BE2C (cell line): ENCODE measurements at places on chromosomes 16 and 17.

DNA sequence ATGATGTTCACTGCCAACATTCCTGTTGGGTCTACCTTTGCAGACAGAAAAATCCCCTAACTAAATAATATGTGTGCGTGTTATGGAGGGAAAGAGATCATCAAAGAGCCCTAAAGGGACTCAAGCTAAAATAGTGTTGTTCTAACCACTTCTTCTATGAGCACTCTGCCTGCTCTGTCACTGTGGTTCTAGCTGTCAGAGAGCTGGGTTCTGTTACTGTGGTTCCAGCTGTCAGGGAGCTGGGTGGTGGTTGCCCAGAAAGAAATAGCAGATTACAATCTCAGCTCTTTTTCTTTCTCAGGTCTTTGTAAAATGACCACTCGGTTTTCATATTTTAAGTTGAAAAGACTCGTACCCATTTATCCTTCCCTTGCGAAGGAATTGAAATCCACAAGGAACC lies 176.3 kb downstream of the HS3ST3A1 start:
- no peak for DNase-seq

- no peak for DNase-seq
Observed at GRCh38 chr17:64107500-64108236, 22.3 kb downstream of the ERN1 start.

DNA sequence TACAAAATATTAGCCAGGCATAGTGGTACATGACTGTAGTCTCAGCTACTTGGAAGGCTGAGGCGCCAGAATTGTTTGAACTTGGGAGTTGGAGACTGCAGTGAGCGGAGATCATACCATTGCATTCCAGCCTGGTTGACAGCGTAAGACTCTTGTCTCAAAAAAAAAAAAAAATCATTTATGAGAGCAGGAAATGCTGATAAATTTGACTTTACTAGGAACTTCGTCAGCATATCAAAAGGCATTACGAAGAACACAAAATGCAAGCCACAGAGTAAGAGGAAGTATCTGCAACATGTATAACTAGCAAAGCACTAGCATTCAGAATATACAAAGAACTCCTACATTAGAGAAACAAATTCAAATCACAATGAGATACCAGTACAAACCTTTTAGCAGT lies 279.3 kb downstream of the ZFHX3 start:
- DNase-seq, result no peak

DNA sequence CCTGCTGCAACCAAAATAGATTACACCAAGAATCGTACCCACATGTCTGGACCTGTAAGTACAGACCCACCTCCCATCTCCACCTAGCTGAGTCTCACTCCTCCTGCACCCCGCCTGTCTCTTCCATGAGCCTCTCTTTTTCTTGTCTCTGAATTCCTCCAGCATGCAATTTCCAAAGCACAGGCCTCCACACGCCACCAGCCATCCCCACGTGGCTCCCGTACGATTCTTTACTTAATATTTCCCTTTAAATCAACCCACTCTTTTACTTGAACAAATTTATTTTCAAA lies 1.2 kb downstream of the RPH3AL start:
- DNase-seq, result no peak

DNA sequence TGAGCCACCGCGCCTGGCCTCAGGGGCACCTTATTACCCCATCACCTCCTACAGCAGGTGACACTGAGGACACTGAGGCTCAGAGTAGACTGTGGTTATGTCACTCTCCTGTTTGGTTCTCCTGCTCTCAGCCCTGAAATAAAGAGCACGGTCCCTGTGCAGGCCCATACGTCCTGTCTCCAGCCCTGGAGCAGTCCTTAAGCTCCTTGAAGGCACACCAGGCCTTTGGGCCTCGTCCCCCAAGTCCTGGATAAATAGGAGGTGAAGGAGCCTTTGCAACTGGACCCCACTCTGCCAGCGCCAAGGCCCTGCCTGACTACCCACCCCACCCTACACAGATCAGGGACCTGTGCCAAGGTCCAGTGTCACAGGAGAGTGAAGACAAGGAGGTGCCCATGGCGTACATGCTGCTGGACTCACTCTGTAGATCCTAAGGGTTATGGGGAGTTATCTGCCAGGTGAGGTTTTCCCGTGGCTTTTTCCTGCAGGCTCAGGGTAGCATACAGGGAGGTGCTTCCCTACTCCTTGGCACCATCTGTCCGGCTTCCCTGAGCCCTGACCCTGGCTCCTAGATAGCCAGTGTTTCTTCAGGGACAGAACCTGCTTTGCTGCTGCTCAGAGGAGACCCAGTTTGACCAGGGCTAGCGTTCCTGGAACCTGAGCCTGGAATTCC lies 253.2 kb downstream of the SEC14L1 start:
- DNase-seq, result no peak

- DNase-seq, result peak; percentile 89
Observed at GRCh38 chr17:76843703-76844484, 24.3 kb upstream of the MGAT5B start.

DNA sequence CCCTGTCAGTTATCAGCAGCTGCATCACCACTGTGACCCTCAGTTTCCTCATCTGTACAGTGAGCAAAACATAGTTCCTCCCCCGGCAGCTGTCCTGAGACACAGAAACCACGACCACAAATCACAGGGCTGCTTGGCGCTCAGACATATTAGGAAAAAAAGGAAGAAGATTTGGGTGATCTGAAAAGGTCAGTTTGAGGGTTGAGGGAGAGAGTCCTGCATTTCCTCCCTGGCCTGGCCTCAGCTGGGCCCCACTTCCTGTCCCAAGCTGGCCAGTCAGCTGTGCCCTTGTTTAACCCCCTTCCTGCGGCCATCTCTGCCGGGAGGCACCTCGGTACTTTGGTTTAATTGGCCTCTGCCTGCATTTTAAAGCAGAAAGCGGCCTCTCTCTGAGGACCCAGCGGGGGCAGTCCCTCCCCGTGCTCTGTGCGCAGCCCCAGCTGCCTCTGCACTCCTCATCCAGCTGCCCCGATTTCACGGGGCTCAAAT lies 24.0 kb upstream of the CIBAR2 start:
- DNase-seq, result no peak

GRCh38 chr17:65332375-65332774 lies 195.2 kb downstream of the RGS9 start:
- DNase-seq, result no peak

DNA sequence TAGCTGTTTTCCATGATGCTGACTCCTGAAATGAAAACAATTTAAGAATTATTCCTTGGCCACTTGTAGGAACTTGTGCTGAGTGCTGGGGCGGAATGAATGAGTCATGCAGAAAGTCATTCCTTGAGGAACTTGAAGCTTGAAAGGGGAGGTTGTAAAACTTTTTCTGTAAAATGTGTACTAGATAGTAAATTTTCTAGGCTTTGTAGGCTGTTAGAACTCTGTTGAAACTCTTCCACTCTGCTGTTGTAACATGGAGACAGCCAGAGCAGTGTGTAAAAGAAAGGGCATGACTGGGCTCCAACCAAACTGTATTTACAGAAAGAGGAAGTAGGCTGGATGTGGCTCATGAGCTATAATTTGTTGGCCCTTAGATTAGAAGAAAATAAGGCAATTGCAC lies 46.1 kb downstream of the ABCA8 start:
- DNase-seq, result no peak
